ENCODE measurements at places on chromosomes 2 and 18.

DNA sequence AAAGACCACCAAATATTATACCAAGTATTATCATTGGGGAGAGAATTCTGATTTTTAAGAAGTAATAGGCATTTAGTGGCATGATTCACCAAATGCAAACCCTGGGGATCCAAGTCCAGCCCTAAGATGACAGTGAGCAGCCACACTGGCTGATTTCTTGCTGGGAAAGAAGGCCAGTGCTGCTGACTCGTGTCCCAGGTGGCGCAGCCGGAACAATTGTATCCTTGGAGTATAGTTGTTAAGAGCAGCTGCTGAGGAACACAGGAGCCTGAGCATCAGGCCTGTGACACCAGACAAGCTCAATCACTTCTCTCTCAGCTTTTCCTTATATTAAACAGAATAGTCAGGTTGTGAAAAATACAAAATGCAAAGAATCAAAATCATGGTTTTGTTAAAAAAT lies 48.4 kb downstream of the LRP1B start:
- no peak for DNase-seq

GRCh38 chr2:153455861-153456260 lies 22.7 kb downstream of the RPRM start:
- DNase-seq, result no peak

- no peak for DNase-seq
Observed at GRCh38 chr2:187527262-187527661, 27.0 kb downstream of the TFPI start.

GRCh38 chr2:198004921-198005829 lies 200.8 kb downstream of the PLCL1 start:
- DNase-seq, result no peak

GRCh38 chr2:159080641-159081040 lies 112.2 kb downstream of the TANC1 start:
- DNase-seq, result no peak

DNA sequence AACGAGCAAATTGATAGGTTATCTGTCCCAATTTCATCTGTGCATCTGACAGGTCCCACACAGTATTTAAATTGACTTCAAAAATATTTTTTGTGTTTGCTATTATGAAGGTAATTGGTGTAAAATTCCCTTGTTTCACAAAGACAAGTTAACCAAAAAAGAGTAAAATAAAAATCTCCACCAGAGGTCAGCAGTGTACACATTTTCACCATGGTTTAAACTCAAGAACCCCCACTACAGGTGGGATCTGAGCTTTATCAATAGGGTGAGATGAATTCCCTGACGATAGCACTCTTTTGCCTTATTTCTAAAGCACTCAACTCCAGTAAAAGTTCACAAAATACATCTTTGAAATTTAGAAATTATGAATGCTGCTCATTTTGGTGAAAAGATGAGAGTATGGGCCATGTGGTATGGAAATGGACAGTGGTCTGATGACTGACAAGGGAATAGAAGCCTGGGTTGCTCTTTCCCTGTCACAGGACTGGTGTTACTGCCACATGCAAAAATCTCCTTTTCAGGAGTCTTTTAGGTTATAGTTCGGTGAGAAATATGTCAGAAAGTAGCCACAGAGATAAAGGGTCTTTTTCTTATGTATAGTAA lies 68.0 kb downstream of the SERPINB8 start:
- DNase-seq, result no peak

- DNase-seq, result no peak
Observed at GRCh38 chr2:20089715-20090464, 38.5 kb upstream of the LAPTM4A start.

DNA sequence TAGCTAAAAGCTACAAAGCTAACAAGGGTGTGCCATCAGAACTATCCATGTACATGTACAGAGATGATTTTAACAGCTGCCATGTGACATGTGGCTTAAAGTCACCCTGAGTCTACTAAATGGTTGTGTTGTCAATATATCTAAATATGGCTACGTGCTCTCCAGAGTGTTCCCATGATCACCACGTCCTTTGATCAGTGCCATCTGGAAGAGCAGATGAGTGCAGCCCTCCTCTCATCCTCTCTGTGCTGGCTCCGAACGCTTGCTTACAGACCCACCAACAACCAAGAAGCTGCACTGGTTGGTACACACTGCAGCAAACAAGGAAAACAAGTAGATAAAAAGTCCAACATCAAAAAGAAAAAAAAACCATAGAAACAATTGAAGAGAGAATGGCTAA lies 88.6 kb upstream of the NARS1 start:
- no peak for DNase-seq

DNA sequence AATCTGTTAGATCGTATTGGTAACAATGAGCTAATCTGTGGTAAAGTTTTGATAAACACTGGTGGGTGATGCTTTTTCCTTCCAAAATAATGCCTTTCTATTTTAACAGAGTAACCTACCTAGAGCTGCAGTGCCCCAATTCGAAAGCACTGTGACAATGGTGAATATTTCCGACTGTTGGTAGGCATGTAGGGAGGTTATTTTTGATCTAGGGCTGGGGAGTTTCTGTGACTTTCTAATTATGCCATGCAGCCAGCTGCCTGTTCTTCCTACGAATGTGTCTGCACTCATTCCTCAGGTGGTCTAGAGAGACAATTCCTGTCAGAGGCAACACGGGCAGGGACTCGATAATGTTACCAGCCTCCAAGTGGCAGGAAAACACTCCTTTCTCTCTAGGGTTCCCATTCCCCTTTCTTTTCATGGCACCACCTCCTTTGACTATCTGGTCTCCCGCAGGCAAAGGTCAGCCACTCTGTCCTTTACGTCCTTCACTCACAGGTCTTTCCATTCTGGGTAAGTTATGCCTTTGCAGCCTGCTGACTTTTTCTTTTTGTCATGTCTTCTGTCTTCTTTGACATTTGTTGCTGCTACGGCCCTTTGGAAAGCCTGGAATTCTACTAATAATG lies 167.2 kb upstream of the MGAT5 start:
- no peak for DNase-seq

DNA sequence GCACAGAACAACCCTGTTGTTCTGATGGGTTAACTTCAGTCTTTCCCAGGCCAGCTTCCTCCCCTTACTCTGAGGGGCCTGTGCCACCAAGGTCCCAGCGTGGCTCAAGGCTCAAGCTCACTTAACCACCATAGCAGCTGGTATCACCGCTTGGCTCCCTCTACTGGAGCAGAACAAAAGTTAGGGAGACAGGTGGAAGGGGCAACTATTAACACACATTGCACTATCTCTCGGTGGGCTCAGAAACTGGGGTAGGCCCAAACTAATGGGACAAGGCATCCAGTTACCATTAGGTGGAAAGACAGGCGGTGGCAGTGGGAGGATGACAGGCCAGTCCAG lies 88.7 kb upstream of the ATL2 start:
- no peak for DNase-seq
